ENCODE measurements at places on chromosomes 16 and 17. TPM values are rescaled to one million over a fixed set of nuclear protein-coding genes. Genes with fewer than 3 reads are reported as not detected.
A peak's percentile ranks its signal among the peaks of the same experiment; 100 is the strongest.

C16orf92 gene
- not detected for polyA plus RNA-seq

- DNase-seq = no peak
Measured at GRCh38 chr17:77441130-77441920, 300.6 kb downstream of the SEC14L1 start.

PHLPP2 gene
- 5.9 TPM for polyA plus RNA-seq

SLC13A5 gene
- 0.11 TPM for polyA plus RNA-seq

- DNase-seq = no peak
Measured at GRCh38 chr16:50739031-50739430, 2.9 kb upstream of the CYLD start.

DNA sequence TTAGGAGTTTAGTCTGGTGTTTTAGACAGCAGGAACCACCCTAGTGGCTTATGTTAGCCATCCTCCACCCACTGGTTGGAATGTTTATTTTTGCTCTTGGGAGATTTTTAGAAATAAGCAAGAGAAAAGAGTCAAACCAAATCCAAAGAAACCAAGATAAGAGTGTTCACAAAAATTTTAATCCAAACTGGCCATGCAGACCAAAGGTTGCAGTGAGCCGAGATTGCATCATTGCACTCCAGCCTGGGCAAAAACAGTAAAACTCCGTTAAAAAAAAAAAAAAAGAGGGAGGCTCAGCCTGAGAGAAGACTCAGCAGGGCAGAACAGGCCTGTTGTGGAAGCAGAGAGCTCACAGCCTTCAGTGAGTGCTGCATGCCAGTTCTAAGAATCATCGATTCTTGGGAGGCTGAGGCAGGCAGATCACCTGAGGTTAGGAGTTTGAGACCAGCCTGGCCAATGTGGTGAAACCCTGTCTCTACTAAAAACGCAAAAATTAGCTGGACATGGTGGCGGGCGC is 12.2 kb upstream of the C16orf54 start:
- no peak for DNase-seq

DNA sequence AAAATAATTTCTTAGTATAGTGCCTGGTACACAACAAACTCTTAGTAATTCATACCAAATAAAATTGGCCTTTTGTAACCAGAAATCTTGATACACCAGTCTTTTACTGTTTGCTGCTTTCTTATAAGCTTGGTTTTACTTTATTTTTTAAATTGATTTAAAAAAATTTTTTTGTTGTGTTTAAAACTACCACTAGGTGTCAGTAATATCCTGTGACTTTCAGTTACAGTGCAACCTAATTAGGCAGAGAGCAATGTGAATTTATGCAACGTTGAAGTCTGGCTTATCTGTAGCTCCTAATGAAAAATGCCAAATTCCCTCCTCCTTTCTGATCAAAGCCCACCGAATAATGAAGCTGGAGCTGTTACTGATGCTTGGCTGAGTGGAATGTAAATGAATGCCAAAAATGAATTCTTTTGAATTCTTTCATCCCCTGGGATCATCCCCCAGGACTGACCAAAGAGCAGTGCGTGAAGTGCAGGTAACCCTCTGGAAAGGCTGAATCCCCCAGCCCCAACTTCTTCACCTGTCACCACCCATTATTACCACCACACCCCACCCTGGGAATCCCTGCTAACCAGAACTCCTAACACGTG is 3.8 kb downstream of the ERCC4 start:
- peak; percentile 48 for DNase-seq

MRPL12 gene
- 54.2 TPM for polyA plus RNA-seq

DNA sequence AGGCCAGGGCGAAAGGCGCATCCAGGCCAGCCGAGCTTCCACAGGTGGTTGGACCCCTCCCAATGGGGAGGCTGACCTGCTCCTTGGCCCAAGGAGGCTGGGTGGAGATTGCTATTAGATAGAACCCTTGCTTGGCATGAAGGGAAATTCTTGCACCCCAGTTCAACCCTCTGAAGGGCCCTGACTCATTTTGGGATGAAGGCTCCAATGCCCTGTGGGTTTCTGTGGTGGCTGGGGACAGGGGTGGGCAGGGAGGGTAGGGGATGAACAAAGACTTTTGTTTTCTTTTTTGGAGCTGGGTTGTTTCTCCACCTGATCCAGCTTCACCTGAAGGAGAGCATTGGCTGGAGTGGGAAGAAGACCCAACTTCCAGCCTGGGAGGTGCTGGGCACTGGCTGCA is 16.7 kb upstream of the TBX21 start:
- no peak for DNase-seq

NXPH3 gene
- not detected for polyA plus RNA-seq

STH gene
- polyA plus RNA-seq = not detected

MYL11 gene
- 9,170 TPM for polyA plus RNA-seq

DNA sequence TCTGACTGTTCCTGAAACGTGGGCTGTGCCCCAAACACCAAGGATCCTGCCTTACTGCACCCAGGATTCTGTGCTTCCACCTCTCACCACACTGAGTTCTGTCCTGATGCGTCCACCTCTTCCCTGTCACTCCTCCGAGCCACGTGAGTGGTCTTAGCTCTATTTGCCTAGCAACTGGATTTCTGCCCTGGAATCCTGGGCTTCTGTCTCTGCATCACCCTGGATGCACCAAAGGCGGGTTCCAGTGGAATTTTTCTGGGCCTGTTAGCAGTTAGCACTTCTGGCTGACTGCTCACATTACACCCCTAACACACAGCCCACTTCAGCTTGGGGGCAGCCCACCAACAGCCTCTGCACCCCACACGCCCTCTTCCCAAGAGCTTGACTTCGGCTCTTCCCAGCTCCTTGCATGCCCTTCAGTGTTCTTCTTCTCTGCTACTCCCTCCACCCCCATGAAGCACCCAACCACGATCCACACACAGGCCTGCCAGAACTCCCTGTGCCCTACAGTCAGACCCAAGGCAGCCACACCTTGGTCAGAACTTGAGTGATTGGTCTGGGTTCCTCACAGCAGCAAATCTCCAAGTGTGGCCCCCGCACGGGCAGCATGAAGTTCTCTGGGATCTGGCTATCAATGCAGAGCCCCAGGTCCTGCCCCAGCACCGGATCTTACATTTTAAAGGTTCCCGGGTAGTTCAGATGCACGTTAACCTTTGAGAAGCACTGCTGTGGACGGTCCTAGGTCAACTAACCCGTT is 129.8 kb upstream of the RCVRN start:
- peak; percentile 80 for DNase-seq

GRCh38 chr16:88727871-88728270 is 21.6 kb downstream of the CTU2 start:
- DNase-seq = no peak

LDAF1 gene
- polyA plus RNA-seq = 24.7 TPM

GRCh38 chr17:16419074-16419928 is 3.9 kb downstream of the TRPV2 start:
- no peak for DNase-seq

- DNase-seq = no peak
Measured at GRCh38 chr17:78142119-78142861, 3.9 kb upstream of the C17orf99 start.

DNA sequence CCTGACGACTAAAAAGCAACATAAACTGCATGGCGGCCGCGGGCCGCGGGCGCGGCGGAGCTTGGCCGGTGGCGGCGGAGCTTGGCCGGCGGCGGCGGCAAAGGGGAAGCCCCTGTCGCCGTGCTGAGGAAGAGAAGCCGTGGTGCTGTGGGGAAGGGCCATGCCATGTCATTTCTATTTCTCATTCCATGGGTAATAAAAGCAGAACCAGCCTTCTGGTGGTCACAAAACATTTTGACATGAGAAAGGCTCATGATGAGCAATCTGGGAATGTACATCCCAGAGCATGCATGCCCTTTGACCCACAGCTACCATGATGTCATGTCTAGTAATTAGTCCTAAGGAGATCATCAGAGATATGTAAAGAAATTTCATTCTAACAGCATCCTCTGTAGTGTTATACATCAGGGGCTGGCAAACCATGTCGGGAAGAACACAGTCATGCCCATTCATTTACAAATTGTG is 23.9 kb upstream of the HEATR6 start:
- no peak for DNase-seq

- no peak for DNase-seq
Measured at GRCh38 chr17:43039646-43040045, 14.6 kb downstream of the RND2 start.

FOXL1 gene
- 10.9 TPM for polyA plus RNA-seq

PKD1 gene
- polyA plus RNA-seq = 149 TPM

DNA sequence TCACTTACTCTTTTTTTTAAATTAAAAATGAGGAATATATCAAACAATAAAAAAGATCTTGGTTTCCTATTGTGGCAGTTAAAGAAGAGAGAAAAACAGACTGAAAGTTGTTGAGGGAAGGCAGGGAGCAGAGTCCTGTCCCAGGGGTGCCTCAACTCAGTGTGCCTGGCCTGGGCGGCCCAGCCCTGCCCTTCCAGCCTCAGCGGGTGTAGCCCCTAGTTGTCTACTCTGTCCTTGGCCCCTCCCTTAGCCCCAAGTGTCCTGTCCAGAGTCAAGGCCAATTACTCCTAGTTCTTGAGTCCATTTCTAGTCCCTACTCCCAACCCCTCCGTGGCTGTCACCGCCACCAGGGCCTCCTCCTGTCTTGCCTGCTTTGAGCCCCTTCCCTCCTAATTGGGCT is 52.5 kb downstream of the SMPD3 start:
- DNase-seq = no peak

DNA sequence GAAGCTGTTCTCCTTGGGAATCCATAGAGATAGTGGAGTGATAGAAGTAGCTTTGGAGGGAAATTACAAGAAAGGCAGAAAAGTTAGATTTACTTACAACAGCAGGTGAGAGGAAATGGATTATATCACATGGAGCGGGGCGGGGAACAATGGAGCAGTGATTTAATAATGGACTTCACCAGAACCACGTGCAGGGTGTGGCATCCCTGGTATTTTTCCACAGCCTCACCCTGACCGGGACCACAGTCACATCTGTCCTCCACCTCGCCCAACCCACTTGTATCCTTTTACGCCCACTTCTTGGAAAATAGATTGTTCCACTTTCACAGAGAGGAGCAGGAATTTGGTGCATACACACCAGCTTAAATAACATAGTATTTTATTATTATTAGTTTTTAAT is 15.9 kb upstream of the CYB5B start:
- DNase-seq = no peak

PRSS27 gene
- polyA plus RNA-seq = 1.0 TPM

FZD2 gene
- polyA plus RNA-seq = 10.8 TPM

DNA sequence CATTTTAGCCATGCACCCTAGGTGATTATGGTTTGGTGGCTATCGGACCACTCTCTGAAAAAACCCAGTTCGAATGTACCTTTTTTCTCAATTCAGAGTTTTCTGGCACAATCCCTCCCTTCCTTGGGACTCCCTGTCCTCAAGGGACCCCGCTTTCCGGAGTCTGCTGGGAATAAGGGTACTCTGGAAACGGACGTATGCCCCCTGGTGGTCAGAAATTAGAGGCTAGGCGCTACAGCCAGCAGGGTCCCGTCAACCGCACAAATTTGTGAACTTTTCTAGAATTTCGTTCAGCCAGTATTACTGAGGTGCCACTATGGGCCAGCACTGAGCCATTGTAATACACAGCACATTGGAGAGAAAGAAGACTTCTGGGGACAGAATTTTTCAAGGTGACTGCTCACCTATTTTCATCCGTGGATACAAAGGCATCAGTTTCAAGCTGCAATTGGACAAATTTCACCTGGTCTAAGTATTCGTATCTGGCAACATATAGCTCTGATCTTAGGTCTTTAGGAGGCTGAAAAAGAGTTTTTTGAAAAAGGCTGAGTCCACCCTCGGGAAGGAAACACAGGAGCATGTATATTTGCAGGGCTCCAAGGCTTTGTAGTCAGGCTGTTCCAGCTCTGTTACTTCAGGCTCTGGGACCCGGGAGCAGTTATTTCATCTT is 27.1 kb upstream of the CRYBA1 start:
- peak; percentile 78 for DNase-seq

DNA sequence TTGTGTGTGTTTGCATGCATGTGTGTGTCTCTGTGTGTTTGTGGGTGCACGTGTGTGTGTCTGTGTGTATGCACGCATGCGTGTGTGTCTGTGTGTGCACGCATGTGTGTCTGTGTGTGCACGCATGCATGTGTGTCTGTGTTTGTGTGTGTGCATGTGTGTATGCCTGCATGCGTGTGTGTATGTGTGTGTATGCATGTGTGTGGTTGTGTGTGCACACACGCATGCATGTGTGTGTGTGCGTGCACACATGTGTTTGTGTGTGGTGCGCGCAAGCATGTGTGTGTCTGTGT is 239.9 kb upstream of the TNRC6C start:
- no peak for DNase-seq
